ENCODE measurements at places on chromosomes 13 and 19.

GRCh38 chr13:104871456-104871855 is 1664.0 kb downstream of the EFNB2 start:
- no peak for DNase-seq

GRCh38 chr13:113845723-113846635 is 17.9 kb downstream of the GAS6 start:
- DNase-seq, result no peak

DNA sequence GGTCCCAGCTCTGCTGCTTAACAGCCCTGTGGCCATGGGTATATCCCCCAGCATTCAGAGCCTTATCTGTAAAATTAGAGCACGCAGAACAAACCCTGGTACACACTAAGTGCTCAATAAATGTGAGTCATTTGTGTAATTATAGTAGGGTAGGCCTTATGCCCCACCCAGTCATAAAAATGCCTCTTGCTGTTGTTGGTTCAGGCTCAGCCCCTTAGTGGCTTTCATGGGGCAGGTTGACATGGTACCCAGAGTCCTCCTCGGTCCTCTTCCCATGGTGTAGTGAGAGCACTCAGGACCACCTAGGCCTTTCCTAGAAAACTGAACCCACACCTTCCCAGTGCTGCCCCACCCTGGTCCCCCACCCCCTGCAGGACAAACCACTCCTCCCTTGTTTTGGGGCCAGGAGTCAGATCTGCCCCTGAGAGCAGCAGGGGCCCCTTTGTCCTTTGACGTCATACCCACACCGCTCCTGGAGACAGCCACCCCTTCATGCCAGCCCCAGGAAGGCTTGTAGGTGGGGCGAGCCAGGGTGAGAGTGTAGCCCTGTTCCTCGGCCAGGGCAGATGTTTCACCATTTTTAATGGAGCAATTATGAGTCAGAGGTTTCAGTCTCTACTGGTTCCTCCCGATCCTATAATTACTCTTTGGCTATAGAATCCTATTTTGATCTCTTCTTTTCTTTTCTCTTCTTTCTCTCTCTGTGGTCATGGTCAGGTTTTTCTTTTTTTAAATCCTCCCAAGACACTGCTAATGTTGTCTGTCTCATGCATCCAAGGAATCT is 36.8 kb downstream of the ACTN4 start:
- no peak for DNase-seq

- DNase-seq, result no peak
Observed at GRCh38 chr19:55684946-55685681, 10.1 kb downstream of the EPN1 start.

DNA sequence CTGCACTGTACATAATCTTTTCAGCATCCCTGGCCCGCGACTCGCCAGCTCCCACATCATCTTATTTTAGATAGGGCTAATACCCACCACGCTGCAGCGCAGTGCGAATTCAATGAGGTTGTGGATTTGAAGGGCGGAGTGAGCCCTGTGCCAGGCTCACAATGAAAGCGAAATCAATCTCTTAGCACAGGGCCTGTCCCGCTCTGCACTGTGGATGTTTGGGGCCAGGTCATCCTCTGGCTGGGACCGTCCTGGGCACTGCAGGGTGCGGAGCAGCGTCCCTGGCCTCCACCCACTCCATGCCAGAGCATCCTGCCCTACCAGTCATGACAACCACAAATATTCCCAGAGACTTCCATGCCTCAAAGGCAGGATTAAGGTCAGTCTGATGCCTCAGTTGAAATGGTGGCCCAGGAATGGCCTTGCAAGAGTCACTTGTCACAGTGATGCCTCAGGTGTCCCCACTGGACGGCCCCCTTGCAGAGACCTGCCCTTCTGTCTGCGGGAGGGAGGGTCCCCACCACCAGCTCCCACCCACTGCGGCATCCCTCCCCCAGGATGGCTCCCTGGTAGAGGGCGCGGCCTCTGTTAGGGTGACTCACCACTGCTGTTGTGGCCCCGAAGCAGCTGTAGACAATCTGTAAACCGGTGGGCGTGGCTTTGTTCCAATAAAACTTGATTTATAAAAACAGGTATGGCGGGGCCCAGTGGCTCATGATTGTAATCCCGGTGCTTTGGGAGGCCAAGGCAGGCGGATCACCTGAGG is 5.6 kb downstream of the UHRF1 start:
- peak; percentile 61 for DNase-seq

DNA sequence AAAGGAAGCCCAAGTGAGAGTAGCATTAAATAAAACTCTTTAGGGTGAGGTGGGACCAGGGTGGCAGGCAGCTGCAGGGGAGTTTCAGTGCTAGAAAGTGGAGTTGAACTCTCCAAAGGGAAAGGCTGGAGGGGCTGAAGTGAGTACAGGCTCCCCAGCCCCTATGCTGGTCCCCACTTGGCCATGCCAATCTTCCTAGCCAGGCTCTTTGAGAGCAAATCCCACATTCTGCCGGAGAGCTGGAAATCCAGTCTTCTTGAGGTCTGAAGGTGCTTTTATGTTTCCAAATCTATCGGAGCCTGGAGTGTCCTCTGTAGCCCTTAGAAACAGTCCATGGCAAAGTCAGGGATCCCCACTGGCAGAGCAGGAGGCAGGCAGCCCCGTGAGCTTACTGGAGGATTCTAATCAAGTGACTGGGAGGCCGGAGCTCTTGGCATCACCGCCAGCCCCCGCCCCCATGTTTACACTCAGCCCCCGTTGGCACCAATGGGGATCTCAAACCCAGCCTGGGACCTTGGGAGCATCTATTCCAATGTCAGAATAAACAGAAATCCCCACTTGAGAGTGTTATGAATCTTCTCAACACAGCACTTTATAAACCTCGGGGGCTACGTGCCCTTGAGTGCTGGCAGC is 18.3 kb downstream of the ZNF536 start:
- no peak for DNase-seq

DNA sequence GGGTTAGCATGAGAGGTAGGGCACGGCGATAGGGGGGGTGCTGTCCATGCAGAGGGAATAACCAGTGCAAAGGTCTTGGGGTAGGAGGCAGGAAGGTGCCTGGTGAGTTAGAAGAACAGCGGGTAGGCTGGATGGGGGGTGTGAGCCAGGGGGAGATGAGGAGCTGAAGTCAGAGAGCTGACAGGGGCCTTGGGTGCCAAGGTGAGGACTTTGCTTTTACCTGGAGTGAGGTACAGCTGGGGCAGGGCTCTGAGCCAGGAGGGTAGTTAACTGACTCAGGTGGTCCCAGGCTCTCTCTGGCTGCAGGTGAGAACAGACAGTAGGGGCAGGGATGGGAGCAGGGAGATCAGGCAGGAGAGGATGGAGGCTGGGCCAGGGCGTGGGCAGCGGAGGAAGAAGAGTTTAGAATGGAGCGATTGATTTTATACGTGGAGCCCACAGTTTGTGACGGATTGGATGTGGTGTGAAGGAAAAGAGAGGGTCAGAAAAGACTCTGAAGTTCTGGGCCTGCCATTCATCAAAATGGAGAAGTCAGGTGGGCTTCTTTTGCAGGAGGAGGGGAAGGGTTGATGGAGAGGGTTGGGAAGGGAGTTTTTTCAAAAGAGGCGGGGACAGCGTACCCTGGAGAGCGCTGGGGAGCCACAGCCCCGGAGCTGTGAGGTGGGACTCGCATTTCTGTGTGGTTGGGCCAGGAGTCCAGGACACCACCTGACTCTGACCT is 1.2 kb upstream of the GRAMD1A start:
- no peak for DNase-seq

GRCh38 chr19:51427201-51427600 is 9.8 kb upstream of the SIGLEC10 start:
- no peak for DNase-seq

GRCh38 chr19:35268536-35269437 is at the start of gene USF2:
Gene USF2 (plus strand): TSS chr19:35268962. CDS start chr19:35269102, 140 bp downstream.
- peak; percentile 36 for DNase-seq

GRCh38 chr13:104671901-104672300 is 1605.7 kb upstream of the SLC10A2 start:
- no peak for DNase-seq

GRCh38 chr13:59829690-59830089 is 334.0 kb downstream of the DIAPH3 start:
- DNase-seq, result no peak

GRCh38 chr13:35309706-35310105 is 166.8 kb downstream of the MAB21L1 start:
- no peak for DNase-seq

DNA sequence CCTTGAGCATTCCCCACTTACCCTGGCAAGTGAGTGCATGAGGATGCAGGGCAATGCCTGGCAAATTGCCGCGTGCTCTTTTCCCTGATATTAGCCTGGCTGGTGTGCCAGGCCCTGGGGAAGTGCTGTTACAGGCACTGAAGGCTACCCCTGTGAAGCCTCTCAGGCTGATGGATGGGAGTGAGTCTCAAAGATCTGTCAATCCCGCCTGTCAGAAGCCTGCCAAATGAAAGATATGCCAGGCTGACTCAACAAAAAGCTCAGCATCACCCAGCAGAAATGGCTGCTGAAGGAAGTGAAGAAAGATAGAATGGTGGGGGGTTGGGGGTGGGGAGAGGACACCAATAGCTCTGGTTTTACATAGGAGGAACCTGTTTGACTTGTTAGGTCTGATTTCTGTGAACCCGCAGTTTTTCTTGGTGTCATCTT is 112.1 kb downstream of the LACC1 start:
- no peak for DNase-seq

- DNase-seq, result no peak
Observed at GRCh38 chr13:35925669-35926068, 205.5 kb downstream of the DCLK1 start.

DNA sequence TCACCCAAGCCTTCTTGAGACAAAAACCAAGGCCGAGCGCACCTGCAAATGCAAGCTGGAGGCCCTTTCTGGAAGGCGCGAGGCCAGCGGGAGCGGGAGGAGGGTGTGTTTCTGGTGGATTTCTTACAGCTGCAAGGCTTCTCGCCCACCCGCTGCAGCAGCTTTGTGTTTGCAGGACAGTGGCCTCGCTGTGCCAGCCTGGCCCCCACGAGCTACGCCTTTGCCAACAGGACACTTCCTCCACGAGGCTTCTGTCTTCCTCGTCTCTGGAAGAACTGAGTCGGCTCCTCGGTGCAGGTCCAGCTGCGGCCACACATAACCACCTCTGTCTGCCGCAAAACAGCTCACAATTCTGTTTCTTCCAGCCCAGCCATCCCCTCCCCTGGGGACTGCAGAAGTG is 10.1 kb downstream of the ATCAY start:
- DNase-seq, result no peak

GRCh38 chr13:50766013-50766412 is 77.5 kb downstream of the DLEU7 start:
- DNase-seq, result no peak

GRCh38 chr13:42056146-42056545 is 7.7 kb downstream of the DGKH start:
- DNase-seq, result no peak

DNA sequence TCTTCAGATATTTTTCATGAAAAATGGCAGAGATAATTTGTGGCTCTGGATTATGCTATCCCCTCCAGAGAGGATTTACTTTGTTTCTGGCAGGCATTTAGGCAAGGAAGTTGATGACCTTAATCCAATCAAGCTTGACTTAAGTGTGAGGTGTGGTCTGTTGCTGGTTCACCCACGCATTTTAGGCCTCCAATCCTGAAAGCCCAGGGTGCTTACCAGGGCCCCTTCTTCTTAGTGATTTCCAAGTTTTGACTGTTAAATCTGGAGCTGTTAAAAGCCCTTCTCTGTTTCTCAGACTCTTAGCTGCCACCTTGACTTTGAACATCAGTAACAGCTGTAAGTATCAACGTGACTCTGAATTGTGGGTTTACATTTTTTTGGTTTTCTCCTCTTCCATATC is 161.8 kb downstream of the DNAJC15 start:
- no peak for DNase-seq

DNA sequence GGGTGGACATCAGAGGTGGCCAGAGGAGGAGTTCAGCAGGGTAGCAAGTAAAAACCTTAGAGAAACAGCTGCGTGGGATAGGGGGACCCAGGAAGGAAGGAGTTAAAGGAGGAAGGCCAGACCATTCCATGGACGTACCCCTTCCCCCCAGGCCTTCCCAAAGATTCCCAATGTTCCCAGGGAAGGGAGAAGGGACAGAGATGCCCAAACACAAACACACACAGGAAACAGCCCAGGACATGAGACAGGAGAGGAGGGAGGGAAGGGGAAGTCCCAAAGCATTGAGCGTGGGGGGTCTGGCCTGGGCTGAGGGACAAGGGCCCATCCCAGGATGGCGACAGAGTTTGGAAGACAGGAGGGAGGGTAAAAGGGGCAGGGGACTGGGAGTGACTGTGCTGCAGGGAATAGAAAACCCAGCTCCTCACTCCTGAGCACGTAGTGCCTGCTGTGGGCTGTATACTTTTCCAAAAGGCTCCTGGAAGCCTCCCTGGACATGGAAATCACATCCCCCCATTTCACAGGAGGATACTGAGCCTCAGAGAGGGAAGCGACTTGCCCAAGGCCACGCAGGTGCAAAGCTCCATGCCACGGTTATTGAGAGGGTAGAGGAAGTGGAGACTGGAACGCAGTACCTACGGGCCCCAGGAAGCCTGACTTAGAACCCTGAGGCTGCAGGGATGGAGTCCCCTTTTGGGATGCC is 1.1 kb downstream of the SYDE1 start:
- DNase-seq, result no peak

DNA sequence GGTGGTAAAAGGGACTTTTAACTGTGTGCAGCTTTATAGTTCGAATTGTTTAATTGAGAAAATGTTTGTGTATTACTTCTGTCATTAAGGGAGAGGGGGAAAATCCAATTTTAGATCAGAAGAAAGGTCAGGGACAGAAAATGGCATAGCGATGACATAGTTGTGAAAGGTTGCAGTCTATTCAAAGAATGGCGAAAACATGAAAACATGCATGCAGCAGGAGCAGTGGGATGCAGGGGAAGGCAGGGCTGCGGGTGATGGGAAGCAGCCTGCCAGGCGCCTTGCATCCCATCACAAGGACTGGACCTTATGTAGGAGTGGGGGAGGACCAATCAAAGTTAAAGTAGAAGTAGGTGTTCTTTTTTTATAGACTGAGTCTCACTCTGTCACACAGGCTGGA is 125.9 kb downstream of the CDK8 start:
- no peak for DNase-seq

GRCh38 chr19:11452620-11453310 is 17.3 kb downstream of the PRKCSH start:
- no peak for DNase-seq

GRCh38 chr19:16645140-16645539 is 14.8 kb downstream of the SMIM7 start:
- DNase-seq, result no peak

DNA sequence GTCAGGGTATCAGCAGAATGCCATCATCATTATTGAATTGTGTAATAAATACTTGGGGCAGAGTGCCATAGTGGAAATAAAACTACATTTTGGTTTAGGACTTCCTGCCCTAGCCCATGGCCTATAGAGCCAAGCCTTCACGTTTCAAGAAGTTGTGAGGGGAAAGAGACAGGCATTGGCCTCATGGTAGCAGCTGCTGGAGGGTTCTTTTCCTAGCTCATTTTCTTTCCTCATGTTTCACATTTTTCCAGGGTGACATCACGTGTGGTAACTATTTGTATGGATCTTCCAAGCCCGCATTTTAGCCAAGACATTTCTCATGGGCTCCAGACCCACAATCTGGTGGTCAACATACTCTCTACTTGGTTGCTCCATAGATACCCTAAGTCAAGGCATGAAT is 80.4 kb downstream of the LRCH1 start:
- DNase-seq, result no peak

- DNase-seq, result no peak
Observed at GRCh38 chr13:110301606-110302553, 5.1 kb downstream of the COL4A1 start.

Measured in thymus (tissue), 14 donors.